SJCRH30 (cell line): ENCODE measurements at places on chromosomes 3 and 15. TPM values are rescaled to one million over a fixed set of nuclear protein-coding genes. Genes with fewer than 3 reads are reported as not detected.
A peak's percentile ranks its signal among the peaks of the same experiment; 100 is the strongest.

GRCh38 chr3:31729082-31729481 lies 196.4 kb downstream of the STT3B start:
- no peak for DNase-seq

The CYP8B1 gene
- total RNA-seq = not detected in 2 replicates

- DNase-seq = peak; percentile 20
Measured at GRCh38 chr3:143885780-143886427, 37.6 kb upstream of the SLC9A9 start.

DNA sequence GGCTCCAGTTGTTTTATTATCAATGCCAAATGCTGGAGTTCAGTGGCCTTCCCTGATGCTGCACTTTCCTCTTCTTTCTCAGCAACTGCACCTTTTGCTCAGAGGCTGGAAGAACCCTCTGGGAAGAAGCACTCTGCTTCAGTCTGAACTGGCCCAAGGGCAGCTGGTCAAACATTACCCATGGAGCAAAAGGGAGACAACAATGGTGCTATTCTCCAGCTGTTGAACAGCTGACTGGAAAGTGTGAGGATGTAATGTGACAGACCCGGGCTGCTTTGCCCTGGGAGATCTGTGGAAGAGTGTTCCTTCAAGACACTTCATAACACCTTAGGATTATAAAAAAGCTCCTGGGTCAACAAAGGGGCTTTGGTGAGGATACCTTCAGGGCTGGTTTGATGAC lies 84.9 kb downstream of the EPHB1 start:
- peak; percentile 95 for DNase-seq

DNA sequence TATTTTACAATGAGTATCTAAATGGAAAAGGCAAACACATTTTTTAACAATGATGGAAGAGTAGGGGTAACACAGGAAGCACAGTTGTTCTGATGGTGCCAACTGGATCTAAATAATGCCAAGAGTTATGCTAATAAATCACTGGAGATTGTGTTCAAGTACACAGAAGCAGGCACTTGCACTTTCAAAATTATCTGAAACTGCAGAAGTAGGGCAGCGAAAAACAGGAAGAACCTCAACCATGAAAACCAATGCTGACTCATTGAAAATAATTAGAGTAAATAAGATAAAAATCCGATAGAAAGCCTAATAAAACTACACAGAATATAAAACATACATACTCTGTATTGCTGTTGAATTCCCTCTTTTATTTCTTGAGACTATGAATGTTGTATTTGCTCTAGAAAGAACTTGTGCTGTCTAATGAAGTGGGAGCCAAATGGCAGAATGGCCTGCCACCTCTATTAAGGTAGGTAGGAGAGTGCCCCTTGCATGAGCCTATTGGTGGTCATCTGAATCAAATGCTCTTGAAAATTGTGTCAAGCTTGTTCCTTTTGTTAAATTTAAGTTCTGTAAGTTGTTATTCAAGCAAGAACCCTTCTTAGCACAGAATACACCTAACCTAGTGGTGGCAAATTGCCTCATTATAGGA lies 93.7 kb downstream of the ABI3BP start:
- DNase-seq = no peak

DNA sequence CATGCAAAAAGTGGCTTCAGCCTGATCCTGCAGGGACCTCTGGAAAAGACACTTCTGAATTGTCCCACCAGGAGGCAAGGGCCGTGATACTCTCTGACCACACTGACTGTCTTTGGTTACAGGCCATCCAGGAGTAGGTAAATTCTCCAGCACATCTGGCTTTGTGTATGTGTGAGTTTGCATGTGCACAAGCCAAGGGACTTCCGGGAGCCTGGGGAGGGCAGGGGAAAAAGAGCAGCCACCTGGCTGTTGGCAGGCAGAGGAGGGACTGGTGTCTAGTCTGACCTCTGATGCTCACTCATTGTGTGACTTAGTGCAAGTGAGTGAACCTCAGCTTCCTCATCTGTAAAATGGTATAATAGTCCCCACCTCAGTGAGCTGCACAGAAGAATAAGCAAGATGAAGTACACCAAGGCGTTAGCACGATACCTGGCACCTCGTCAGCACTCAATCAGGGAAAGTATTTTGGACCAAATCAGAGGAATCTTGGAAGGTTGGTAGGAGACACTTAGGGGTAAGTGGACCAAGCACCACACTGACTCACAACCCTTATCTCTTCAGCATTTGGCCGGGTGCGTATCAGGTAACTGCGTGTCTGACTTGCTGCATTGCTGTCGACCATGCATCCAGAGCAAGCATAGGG lies 19.1 kb downstream of the KLHL6 start:
- DNase-seq = no peak

DNA sequence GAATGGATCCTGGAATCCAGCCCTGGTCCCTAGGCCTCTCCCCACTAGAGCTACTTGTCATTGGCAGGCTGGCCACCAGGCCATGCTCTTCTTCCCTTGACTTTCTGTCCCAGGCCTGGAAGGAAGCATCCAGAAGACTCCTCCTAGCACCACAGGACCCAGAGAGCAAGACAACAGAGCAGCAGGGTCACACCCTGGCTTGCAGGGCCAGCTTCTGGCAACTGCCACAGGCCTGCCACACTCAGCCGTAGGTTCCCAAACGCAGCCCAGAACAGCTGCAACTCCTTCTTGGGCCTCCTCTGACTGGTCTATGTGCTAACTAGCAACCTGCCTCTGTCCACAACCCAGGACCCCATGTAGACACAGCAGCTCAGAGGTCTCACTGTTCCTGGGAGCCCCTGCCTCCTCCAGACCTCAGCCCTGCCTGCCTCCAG lies 36.8 kb upstream of the RPL32 start:
- DNase-seq = no peak

GRCh38 chr3:61863579-61863978 lies 302.2 kb downstream of the PTPRG start:
- no peak for DNase-seq

DNA sequence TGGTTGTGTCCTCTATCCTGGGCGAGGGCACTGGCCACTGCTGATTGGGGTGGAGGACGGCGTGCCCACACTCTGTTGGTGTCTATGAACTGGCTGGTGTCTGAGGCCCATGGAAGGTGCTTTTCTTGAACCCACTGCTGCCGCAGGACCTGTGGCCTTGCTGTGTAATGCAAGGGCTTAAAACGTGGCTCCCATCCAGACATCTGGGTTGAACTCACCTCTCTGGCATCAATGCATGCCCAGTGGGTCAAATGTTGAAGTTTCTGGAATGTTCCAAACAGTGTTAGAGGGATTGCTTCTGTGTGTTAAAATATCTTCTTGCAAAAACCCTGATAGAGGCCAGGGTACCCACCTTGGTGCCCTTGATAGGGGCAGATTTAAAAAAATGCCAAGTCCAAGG lies 42.6 kb downstream of the FAM3D start:
- DNase-seq = no peak

The WNT5A gene
- total RNA-seq = 33.1 and 34.6 TPM in 2 replicates

The SELENOK gene
- 42.8 and 44.1 TPM in 2 replicates for total RNA-seq

- DNase-seq = no peak
Measured at GRCh38 chr15:80204231-80204630, 47.8 kb downstream of the CTXND1 start.

- peak; percentile 100 for DNase-seq
Measured at GRCh38 chr15:41332194-41333025, at the start of the genes NUSAP1 and OIP5. NUSAP1 (plus strand) TSS chr15:41332881; CDS start chr15:41332958, 77 bp downstream. OIP5 (minus strand) TSS chr15:41332591; CDS start chr15:41332561, 30 bp downstream.

DNA sequence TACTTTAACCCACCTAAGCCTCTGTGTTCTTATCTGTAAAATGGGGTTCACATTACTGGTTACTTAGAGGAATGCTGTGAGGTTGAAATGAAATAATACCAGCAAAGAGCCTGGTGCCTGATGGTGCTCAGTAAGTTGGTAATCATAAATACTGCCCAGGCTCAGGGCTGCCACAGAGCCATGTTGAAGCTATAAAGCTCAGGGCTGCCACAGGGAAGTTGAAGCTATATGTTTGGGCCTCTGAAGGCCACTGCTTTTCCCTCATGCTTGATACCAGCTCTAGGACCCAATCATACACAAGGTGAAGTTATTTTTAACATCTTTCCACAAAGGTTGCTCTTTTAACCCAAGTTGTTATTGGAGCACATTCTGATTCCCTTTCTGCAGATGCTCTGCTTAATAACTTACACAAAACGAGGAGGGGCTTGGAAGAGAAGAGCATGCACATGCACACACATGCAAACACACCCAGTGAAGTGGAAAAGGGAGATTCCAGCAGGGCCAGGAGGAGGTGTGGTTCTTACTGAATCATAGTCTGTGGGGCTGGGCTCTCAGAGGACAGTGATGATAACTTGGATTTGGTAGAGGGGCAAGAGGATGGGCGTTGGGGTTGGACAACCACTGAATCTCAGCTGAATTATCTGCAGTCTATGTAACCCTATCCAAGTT lies 17.4 kb downstream of the PARP14 start:
- DNase-seq = no peak

DNA sequence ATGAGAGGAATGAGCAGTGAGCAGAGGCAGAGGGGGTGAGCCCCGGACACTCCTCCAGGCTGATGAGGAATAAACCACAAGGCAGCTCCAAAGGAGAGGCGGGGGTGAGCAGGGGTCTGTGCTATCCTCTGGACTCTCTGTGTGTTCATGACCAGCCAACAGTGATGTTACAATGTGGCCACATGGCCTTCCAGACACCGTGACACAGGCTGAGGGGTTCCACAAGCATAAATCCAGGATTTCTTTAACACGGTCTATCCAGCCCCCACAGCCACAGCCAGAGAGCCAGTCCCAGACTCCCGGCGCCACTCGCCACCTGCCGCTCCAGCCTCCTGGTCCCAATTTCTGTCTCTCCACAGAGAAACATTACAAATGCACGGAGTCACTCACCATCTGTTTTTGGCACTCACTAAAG lies 24.4 kb downstream of the XXYLT1 start:
- DNase-seq = peak; percentile 74

DNA sequence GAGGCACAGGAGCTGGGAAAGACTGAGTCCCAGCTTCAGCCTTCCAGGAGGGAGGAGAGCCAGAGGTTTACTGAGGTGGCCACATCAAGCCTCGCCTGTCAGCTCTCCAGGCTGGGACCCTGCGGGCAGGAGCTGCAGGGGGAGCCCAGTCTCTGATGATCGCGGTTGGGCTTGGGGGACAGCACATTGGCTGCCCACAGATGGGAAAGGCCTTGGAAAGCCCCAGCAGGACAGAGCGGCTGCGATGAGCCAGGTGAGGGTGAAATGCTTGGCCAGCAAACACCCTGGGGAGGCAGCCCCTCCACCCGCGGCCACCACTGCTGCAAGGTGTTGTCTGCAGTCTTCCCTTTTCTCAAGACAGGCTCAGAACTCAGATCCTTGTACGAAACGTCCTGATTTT lies 31.2 kb downstream of the SEC61A1 start:
- no peak for DNase-seq

- DNase-seq = no peak
Measured at GRCh38 chr3:136106101-136106500, 90.0 kb downstream of the MSL2 start.

GRCh38 chr15:72935521-72935920 lies 116.7 kb upstream of the NEO1 start:
- no peak for DNase-seq

DNA sequence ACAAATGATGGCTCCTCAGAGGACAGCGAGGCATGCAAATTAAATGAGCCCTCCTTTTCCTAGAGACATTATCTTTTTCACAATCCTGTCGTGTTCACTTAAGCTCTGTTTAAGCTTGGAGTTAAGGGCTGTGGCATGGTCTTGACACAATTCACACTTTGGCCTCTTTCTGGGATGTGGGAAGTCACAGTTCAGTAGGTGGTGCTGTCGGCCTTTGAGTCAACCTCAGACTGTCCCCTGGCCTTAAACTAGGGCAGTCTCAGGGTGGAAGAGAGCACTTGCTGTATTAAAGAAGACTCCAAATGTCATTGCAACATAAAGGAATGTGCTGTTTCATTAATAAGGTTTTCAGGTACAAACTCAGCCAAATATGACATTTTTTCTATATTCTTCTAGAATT lies 351.0 kb downstream of the MCTP2 start:
- DNase-seq = peak; percentile 36

DNA sequence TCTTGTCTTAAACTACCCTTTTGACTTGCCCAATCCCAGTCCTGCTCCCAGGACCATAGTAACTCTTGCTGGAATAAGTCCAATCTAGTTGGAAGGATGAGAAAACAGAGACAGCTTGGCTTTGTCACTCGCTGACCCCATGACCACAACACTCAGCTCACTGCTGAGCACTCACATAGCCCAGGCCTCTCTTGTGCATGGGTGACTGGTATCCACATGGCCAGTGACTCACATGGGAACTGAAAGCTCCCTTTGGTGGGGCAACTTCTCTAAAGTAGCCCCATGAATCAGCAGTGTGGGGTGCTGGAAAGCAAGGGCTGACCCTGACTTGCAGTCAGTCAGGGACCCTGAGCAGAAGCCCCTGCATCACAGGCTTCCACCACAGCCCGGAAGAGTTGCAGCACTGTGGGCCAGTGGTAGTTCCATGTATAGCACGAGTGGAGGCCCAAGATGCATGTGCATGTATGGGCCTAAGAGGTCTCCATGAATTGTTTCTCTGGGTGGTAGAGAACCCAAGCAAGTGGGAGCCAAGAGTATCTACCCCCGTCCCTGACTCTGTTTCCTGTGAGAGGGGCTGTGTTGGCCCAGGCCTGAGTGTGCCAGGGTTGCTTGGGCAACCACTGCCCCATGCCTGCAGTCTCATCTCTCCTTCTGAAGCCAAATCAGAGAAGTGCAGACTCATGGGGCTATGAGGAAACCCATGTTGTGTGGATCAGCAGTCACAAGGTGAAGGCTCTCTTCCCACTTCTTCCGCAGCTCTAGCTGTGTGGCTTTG lies 62.1 kb upstream of the XCR1 start:
- DNase-seq = no peak

DNA sequence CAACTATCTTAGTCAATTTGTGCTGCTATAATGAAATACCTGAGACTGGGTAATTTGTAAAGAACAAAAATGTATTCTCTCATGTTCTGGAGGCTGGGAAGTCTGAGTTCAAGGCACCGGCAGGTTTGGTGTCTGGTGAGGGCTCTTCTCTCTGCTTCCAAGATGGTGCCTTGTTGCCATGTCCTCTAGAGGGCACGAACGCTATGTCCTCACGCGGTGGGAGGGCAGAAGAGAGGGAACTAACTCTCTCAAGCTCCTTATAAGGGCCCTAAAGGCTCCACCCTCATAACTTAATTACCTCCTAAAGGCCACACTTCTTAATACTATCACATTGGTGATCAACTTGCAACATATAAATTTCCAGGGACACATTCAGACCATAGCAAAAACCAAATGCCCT lies 108.4 kb downstream of the ADAMTSL3 start:
- DNase-seq = no peak

The GUCA1C gene
- not detected in 2 replicates for total RNA-seq

DNA sequence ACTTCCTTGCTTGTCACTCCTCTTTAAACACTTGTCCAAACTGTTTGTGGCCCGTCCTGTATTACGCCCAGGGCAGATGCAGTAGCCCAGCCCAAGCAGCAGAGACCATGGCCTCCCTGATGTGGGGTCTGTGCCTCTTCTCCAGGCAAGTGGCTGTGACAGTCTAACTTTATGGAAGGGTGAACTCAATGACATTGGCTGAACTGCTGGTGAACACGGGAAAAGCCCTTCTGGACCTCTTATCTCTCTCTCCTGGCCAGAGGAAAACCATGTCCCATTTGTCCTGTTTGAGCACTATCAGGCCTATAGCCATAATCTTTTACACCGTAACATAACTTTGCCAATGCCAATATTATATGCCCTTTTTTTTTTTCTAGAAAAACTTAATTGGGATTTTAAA lies 67.6 kb downstream of the SMAD3 start:
- DNase-seq = no peak

The ARHGAP11A gene
- 75.8 and 86.1 TPM in 2 replicates for total RNA-seq

The PARP6 gene
- total RNA-seq = 36.1 and 52.5 TPM in 2 replicates

- DNase-seq = no peak
Measured at GRCh38 chr3:190210608-190211007, 89.9 kb upstream of the P3H2 start.

- no peak for DNase-seq
Measured at GRCh38 chr3:71494212-71494611, 89.3 kb downstream of the FOXP1 start.
